Breast epithelium (tissue), 4 donors: ENCODE measurements at places on chromosomes 13 and 19. TPM values are rescaled to one million over a fixed set of nuclear protein-coding genes. Genes with fewer than 3 reads are reported as not detected.

GPR12 gene
- total RNA-seq = 1.2 TPM

PSG6 gene
- not detected for total RNA-seq

SLITRK5 gene
- under 0.01 TPM for total RNA-seq

B3GNT8 gene
- total RNA-seq = 3.0 TPM

PDX1 gene
- total RNA-seq = not detected

ZNF471 gene
- 12.0 TPM for total RNA-seq

SHISA7 gene
- 0.29 TPM for total RNA-seq

CEACAM4 gene
- total RNA-seq = 1.8 TPM

C19orf67 gene
- total RNA-seq = not detected

LGALS14 gene
- not detected for total RNA-seq

NPAS1 gene
- total RNA-seq = not detected

CGB7 gene
- not detected for total RNA-seq

FUT1 gene
- total RNA-seq = 0.48 TPM

SIGLEC7 gene
- 1.8 TPM for total RNA-seq

ZNF154 gene
- total RNA-seq = 6.2 TPM
